ENCODE measurements at places on chromosomes 6 and 20.
A peak's percentile ranks its signal among the peaks of the same experiment; 100 is the strongest.

DNA sequence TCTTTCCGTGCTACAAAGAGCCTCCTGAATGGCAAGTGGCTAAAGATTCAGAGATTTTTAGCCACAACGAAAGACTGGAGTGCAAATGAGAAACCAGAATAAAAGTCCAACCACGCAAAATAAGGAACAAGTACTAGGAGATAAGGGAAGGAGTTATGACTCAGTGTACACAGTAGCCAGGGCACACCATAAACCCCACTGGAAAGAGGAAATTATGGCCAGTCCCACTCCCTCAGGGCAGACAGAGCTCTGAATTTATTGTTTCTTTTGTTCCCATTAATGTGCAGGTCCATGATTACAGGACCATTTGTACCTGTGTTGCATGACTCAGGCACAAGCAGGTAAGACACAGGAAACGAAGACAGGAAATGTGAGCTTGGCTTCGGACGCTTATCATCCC lies 150.3 kb upstream of the PREP start:
- DNase-seq = no peak

DNA sequence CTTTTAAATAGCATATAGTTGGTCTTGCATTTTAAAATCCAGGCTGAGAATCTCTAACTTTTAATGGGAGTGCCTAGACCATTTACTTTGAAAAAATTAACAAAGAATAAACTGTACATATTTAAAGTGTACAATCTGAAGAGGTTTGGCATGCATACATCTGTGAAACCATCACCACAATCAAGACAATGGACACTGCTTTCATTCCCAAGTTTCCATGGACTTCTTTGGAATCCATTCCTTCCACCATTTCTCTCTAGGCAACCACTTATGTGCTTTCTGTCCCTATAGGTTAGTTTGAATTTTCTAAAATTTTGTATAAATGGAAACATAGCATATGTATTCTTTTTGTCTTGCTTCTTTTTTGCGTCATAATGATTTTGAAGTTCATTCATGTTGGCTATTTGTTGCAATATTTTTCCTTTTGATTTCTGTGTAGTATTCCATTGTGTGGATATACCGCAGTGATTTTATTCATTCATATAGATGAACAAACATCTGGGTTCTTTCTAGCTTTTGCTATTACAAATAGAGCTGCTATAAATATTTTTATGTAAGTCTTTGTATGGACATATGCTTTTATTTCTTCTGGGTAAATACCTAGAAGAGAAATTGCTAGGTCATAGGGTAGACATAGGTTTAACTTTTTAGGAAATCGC lies 50.9 kb downstream of the NEDD9 start:
- no peak for DNase-seq

- no peak for DNase-seq
Observed at GRCh38 chr20:219290-220115, 7.6 kb upstream of the DEFB129 start.

GRCh38 chr6:168145747-168146596 lies 67.0 kb upstream of the FRMD1 start:
- DNase-seq = no peak

DNA sequence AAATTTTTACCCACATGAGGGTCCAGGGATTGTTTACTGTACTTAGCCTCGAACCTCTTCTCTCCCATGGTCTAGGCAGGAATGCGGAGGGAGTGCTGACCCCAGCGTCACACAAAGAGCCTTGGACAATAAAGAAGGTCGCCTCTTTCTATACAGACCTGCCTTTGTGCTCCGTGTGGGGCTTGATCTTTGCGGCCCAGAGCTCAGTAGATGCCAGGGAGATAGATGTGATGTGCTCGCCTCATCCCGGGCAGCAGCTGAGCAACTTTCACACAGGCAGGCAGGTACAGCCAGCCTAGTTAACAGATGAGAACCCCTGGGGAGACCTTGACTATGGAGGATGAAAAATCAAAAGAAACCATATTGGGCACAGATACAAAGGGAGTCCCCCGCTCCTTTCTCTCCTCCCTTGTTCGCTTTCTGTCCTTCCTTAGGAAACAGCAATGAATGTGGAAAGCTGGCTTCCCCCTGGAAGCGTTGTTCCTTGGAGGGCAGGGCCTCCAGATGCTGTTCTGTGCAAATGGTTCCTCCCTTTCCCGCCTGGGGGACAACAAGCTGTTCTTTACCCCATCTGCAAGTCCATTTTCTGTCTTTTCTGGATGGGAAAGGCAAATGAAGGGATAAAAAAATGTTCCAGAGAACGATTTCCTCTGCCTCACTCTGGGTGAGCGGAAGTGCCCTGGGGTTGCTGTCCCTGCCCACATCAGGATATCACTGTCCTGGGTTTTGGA lies 128.3 kb downstream of the OLIG3 start:
- DNase-seq = no peak

GRCh38 chr20:10861619-10862018 lies 187.8 kb upstream of the JAG1 start:
- no peak for DNase-seq

GRCh38 chr6:17015144-17015543 lies 86.7 kb upstream of the STMND1 start:
- DNase-seq = peak; percentile 2

DNA sequence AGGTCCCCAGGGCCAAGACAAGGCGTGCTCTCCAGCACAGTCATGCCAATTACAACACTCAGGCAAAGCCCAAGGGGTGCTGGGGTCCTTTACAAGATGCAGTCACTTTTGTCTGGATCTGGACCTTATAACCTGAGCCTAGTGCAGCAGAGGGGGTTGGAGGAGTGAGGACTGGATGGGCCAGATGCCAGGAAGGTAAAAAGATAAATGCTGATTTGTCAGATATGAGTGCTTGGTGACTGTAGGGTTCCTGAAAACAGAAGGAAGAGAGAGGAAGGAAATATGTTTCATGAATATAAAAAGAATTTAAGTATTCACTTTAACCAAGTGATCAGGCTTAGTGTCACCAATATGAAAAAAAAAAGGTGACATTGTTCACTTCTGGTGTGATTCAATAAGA lies 43.4 kb upstream of the TFAP2A start:
- DNase-seq = no peak

DNA sequence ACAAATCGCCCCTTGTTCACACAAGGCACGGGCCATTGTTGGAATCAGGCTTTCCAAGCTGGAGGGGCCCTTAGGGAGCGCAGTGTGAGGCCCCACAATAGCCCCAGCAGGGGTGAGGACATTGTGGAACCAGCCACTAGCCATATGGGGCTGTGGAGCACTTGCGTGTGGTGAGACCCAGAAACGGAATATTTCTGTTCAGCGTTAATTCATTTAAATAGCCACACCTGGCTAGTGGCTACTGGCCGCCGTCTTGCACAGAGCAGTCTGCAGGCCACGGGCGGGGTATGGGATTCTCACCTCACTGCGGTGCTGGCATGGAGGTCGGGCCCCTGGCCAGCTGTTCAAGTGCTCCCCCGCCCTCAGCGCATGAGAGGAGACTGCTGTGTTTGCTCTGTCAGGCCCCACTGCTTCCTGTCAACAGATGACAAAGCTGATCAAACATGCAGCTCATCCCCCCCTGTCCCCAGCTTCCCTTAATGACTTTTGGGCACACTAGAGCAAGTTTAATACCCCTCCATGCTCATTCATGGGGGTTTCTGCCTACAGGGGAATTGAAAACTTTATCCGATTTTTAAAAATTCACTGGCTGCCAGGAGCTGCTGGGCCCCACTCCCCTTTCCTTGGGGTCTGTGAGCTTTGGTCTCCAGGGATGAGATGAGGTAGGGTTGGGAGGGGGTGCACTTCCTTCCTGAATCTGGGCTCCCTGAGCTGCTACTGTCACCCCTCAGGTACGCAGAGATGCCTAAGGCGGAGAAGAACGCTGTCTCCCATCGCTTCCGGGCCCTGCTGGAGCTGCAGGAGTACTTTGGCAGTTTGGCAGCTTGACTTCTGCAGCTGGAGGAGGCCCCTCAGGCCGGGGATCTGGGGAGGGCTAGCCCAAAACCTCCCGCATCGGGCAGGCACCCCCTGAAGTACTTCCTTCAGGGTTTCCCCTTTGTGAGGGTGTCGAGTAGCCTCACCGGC lies 13.6 kb downstream of the ITPA start:
- no peak for DNase-seq

- no peak for DNase-seq
Observed at GRCh38 chr6:118012944-118013343, 105.9 kb downstream of the SLC35F1 start.

DNA sequence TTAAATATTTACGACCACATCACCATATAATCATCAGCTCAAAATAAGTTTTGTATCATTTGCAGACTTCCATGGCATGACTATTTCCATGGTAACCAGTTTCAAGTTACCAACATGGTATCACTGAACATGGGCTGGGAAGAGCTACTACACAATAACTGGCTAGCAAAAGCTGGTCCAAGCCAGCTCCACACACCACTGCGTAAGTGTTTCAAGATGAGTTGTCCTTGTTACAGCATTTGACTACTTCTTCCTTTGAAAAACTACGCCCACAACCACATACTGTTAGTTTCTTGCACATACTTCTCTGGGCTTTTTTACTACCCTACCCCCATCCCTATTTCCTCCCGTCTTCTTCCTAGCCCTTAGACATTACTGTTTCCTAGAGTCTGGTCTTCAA lies 8.5 kb downstream of the CD164 start:
- peak; percentile 24 for DNase-seq

- DNase-seq = no peak
Observed at GRCh38 chr20:6651561-6651960, 115.9 kb upstream of the BMP2 start.

GRCh38 chr20:44231713-44232468 lies 15.2 kb upstream of the GDAP1L1 start:
- no peak for DNase-seq

DNA sequence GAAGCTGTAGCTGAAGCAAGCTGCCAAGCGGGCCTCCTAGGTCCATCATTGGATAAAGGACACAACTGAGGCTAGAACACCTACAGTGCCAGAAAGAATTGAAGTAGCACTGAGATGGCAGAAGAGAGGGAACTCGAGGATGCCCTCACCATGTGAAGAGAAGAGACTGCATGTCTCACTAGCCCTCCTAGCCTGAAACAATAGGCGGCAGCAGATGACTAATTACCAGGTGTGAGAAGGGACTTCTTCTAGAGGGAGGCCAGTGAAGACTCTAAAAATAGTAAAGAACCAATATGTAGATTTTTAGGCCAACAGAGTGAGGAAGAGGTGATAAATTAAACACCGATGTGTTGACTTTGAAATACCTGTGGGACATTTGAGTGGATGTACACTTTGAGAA lies 50.3 kb downstream of the LGSN start:
- DNase-seq = no peak

DNA sequence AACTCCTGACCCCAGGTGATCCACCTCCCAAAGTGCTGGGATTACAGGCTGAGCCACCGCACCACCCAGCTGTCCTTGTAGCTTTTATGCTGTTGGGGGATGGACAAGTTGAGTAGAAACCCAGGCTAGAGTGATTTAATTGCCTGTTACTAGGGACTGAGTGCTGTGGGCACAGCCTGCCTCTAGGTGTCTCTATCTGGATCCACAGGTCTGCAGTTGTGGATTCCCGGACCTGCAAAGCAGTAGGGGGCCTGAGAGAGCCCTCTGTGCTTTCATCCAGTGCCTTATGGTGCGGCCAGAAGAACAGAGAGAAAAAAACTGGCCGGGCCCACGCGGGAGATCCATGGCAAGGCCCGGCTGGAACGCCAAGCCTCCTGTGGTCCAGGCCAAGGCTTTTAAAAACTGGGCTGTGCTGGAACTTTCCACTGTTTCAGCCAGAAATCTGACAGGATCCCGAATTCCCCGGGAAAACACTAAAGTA lies 5.2 kb downstream of the SIRPA start:
- no peak for DNase-seq

DNA sequence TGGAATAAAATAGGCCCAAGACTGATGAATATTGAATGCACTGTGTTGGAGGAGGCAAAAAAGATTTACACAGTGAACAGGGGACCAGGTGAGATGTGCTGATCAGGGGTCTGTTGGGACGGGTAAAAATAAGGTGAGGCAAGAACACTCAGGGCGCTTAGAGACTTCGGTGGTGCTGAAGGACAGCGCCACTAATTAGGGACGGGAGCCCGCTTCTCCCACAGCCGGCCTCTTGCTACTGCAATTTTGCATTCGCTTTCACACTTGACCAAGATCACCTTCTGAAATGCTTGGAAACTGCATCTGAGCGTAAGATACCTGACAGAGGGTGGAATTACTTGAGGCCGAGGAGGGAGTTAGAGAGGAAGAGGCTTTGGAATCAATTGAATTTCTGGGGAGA lies 7.3 kb downstream of the TFAP2D start:
- DNase-seq = no peak

GRCh38 chr6:74114428-74114827 lies 418.4 kb downstream of the CD109 start:
- no peak for DNase-seq

DNA sequence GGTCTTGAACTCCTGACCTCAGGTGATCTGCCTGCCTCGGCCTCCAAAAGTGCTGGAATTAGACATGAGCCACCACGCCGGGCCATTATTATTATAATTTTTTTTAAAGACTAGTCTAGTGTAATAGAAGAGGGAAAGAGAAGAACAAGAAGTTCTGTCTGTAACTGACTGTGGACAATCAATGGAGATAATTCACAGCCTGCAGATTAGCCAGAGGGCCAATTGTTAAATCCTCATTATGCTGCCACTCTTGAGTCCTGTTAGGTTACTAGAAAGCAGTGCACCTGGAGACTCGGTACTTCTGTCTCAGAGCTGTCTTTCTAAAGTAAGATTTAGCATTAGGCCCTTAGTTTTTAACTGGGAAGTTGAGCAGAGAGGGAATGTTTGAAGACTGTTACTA lies 37.5 kb downstream of the CARMIL1 start:
- DNase-seq = no peak

DNA sequence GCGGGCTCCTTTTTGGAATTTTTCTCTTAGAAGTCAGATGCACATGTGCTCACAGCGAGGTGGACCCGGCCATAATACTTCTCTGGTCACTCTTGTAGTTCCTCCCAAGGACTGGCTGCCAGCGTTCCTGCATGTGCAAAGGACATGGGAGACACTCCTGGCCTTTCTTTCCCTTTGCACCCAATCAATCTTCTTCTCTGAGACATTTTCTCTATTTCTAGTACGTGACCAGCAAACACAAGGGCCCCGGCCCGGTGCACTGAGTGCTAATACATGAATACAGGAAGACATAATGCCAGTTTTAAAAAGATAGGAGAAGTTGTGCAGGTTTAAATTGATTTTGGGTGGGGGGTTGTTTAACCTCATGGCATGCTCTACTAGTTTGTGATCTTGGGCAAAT lies 233.6 kb downstream of the SMOC2 start:
- no peak for DNase-seq
